GOT3 (cell line): ENCODE measurements at places on chromosomes 7 and 10.

GRCh38 chr7:11830582-11831155, 1.3 kb downstream of the THSD7A start:
- DNase-seq: no peak

- DNase-seq: no peak
Measured at GRCh38 chr10:73937333-73938043, 26.6 kb downstream of the PLAU start.

- DNase-seq: no peak
Measured at GRCh38 chr7:14751461-14751860, 151.1 kb downstream of the DGKB start.

- no peak for DNase-seq
Measured at GRCh38 chr7:111914291-111914690, 291.9 kb downstream of the DOCK4 start.
